ENCODE measurements at places on chromosomes 6 and 20.
A peak's percentile ranks its signal among the peaks of the same experiment; 100 is the strongest.

GRCh38 chr6:2859185-2859700 is 17.6 kb upstream of the SERPINB1 start:
- DNase-seq, result peak; percentile 84

DNA sequence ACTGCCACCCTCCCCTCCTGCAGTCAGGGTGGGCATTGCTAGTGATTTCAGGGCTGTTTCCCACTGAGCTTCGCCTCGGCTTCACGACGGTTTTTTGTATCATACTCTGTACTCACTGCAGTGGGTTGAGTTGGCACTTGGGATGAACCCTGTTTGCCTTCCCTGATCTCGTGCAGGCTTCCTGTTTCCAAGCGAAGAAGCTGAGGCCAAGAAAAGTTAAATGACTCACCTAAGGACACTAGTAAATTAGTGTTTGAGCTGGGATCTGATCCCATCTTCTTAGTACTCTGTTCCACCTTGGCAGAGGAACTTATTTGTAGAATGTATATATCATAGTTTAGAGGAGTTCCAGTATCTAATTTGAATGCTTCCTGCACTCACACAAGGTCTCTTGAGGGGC is 50.3 kb upstream of the VSTM2L start:
- no peak for DNase-seq

GRCh38 chr6:43940071-43940392 is 170.0 kb downstream of the VEGFA start:
- no peak for DNase-seq

GRCh38 chr20:63628246-63628975 is 1.5 kb upstream of the GMEB2 start:
- DNase-seq, result peak; percentile 35

DNA sequence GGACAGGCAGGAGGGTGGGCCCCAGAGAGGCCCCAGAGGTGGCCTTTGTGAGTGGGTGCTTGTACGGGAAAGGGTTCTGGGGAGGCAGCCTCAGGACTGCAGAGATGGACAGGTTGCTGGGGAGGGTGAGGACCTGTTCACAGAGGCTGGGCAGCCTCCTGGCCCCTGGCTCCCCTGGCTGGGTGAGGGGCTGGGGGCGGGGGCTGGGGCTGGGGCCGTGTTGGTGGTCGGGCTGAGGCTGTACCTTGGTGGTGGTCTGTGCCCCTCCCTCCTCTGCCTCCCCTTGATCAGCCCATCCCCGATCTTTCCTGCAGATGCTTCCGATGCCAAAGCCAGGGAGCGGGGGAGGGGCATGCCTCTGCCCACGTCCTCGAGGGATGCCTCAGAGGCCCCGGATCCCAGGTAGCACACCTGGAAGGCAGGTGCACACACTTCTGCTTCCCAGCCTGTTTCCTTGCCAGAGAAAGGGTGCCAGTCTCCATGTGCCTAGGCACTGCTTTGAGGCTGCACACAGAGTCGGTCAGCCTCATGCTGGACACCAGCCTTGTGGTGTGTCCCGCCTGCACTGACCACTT is 4.8 kb downstream of the TCEA2 start:
- DNase-seq, result no peak

DNA sequence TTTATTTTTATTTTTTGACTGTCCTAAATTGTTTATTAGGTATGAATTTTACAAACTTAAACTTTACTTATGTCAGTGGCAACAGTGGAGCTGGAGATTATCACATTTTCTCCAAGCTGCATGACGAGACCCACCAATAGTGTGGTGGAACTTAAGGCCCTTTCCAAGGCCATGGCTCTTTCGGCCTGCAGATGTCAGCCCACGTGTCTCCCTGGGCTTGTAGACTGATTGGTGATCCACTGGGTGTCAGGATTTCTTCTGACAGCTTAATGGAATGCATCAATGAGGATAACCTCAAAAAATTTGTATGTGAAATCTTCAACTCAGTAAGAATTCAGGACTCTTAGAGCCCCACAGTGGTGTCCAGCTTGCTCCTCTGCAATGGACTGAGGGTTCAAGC is 32.3 kb upstream of the OVOL2 start:
- DNase-seq, result no peak

GRCh38 chr6:152478377-152479010 is 158.7 kb downstream of the SYNE1 start:
- no peak for DNase-seq

GRCh38 chr6:33996120-33996475 is 149.8 kb downstream of the GRM4 start:
- no peak for DNase-seq

DNA sequence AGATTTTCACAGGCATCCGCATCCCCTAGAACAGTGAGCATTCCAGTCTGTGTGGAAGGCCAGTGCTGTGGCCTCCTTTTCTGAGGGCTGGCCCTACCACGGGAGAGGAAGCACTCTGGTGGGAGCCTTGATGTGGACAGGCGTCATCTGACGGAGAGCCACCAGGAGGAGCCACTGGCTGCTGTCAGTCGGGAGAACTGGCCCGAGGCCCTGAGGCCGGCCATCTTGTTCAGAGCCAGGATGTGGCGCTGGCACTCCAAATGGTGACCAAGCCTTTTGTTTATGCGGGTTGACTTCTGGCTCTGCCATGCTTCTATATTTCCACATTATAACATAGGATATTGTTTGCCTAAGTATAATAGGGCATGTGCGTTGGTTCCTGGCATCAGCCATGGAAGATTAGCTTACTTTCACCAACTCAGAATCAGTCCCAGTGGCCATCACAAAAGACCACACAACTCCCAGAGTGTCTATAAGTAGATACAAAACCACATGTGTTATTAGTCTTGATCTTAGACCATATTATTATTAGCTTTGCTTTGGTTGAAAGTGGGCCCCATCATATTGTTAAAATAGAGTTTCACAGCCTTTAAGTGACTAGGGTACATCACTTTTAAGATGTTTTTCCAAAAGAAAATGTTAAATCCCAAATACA is 273.9 kb upstream of the TAB2 start:
- DNase-seq, result no peak

- no peak for DNase-seq
Observed at GRCh38 chr6:3711776-3712175, 39.7 kb downstream of the PXDC1 start.

GRCh38 chr6:145761584-145761983 is 26.3 kb upstream of the EPM2A start:
- DNase-seq, result no peak

DNA sequence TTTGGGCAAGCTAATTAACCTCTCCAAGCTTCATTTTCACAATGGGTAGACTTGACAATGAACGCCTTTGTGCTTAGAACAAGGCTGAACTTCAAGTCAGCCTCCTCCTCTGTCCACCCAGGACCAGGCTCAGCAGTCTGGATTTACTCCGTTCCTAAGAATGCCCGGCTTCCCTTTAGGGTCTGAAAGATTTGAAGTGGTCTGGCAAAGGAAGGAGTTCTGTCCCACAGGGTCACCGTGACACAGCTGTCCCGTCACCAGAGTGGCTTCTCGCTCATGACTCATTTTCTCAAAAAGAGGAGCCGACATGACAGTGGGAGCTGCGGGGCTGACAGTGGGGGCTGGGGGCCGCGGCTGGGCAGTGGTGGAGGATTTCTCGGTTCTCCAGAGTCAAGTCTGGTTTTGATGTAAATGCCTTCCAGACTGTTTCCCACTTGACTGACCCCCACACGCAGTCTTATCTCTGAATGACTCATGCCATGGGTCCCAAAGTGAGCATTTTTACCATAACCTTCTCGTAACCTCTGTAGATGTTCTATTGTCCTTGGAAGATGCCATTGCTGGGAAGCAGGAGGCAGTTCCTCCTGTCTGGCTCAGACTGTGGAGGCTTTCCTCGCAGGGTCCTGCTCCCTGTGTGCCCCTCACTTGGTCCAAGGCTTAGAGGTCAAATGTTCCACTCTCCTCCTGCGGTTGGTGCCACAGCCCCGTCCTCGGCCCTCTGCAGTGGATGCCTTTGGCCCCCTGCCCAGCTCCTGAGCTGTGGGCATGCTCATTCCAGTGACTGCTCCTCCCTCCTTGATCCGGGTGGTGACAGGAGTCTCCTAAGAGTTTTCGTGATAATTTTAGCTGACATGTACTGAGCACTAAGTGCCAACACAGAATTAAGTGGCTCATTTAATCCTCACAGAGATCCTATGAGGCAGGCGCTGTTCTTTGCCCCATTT is 253.1 kb downstream of the FNDC1 start:
- DNase-seq, result no peak

DNA sequence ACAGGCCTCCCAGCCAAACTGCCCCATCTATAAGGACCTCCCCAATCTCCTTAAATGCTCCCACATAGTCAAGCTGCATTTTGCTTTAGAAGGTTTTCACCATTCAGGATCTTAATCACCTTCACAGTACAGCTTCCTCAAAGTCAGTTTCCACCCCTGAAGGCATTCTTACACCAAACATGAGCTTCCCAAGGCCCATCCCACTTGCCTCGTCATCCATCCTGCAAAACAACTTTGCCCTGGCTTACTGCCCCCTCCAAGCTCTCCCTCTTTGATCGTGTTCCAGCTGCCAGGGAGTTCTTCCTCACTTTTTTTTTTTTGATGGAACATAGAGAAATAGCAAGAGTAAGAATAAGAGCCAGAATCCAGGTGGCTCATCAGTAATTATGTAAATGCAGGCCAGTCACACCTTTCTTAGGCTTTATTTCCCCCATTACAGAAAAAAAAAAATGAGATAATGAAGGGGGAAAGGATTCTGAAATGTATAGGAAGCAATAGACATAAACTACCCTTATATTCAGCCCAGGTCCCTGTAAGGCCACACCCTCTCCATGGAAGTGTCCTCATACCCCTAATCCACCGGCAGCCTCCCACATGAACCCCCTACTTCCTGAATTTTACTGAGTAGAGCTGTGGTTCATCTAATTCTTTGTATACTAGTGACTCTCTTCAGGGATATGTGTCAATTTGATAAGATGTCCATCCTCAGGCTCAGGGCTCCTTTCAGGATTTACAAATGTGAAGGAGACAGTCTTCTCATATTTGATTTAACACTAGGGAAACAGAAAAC is 12.7 kb downstream of the TRIM27 start:
- DNase-seq, result no peak

- DNase-seq, result no peak
Observed at GRCh38 chr6:106165885-106166485, 79.8 kb downstream of the PRDM1 start.

GRCh38 chr20:3084283-3084985 is at the start of gene AVP:
Gene AVP (minus strand): TSS chr20:3084724. CDS start chr20:3084674, 50 bp downstream.
- DNase-seq, result no peak

- DNase-seq, result no peak
Observed at GRCh38 chr20:25239387-25240370, 8.2 kb upstream of the PYGB start.

- no peak for DNase-seq
Observed at GRCh38 chr6:101118136-101118396, 236.9 kb upstream of the ASCC3 start.

DNA sequence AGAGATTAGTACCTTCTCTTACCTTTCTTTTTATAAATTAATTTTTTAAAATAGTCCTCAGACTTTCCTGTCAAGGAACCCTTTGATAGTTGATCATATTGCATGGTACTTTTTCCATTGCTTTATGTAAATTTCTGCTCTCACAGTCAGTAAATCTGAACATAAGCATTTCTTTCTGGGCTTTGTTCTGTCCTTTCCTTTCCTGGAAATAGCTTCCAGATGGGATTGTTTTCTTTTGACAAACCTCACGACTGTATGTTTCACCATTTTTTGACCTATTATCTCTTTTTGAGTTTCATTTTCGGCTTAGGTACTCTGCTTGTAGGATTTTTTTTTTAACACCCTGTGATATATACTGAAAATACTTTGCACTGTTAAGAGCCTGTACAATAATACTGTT is 32.6 kb downstream of the UTRN start:
- DNase-seq, result no peak

DNA sequence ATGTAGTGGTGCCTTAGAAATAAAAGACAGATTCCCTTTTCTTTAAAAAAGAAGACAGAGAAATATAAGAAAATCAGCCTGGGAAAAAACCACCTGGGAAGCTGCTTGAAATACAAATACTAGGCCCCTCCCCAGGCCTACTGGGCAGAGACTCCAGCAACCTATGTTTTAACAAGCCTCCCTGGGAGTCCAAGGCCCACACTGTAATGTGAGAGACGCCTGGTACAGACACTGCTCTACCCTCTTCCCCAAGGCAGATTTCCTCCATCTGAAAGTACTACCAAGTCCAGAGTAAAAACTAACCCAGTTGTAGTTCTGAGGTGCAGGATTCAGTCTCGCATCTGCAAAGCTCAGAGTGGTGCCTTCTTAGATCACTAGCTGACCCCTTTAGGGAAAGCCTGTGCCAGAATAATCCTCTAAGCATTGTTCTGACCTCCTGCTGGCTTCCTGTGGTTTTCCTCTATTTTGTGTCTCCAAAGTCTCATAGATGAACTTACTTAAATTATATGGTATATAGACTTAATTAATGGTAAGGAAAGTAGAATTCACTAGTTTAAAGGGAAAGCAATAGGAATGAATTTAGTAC is 270.2 kb upstream of the SLC35B3 start:
- no peak for DNase-seq

- DNase-seq, result no peak
Observed at GRCh38 chr6:46352541-46353268, 138.5 kb downstream of the RCAN2 start.

DNA sequence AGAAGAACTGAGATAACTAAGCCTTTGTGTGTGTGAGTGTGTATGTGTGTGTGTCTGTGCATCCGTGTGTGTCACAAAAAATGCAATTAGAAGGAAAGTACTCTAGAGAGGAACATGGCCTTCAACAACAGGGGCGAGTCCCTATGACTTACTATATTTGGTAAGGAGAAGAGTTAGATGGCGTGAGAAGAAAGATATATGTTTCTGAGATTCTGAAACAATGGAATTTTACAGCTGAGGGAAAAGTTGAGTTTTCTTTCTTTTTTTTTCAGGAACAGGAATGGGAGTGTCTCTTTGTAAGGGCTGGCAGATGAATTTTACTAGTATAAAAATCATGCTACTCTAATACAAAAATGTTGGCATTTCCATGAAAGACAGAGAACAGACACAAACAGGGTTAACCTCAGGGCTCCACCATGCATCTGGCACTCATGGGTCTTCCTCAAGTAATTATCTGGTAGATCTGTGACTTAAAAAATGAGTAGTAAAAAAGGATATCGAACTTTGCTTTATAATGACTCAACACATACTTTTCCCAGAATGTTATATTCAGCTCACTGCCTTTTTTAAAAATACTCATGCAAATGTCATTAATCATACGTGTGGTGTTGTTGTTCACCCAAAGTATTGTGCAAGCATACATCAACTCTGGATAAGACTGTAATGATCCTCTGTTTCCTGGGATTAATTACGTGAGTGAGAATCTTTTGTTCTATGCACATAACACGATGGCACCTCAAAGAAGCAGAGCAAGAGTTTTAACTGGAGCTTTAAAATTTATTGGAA is 12.8 kb upstream of the SASH1 start:
- DNase-seq, result no peak

DNA sequence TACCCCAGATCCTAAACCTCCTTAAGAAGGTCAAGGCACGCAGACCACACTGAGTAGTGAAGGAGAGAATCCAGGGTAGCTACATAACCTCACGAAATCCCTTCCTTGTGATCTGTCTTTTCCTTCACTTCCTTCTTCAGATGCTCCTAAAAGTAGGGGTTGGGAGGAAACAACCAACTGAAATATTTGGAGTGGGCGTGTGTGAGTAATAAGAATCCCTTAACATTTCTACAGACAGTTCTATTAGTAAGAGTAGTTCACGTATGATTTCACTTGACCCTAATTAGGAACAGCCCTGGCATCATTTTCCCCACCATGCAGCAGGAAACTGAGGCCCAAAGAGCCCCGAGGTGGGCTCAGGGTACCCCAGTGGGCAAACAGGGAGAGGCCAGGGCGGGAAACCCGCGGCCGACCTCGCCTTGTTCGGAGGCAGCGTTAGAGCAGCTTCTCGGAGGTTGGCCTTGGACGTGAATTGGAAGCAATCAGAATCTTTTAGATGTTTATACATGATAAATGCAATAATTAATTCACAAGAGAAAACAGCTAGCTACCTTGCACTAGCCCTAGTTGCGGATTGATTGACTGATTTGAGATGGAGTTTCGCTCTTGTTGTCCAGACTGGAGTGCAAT is 859 bp upstream of the RAE1 start:
- no peak for DNase-seq

All from central memory CD4-positive, alpha-beta T cell (primary cell).